ENCODE measurements at places on chromosomes 4 and X.

GRCh38 chr4:20773144-20773997, 73.1 kb downstream of the PACRGL start:
- no peak for DNase-seq

- DNase-seq, result no peak
These were observed 34.9 kb downstream of the FTHL17 start for GRCh38 chrX:31036895-31037294.

GRCh38 chr4:93132631-93133030, 695.9 kb upstream of the ATOH1 start:
- DNase-seq, result no peak

DNA sequence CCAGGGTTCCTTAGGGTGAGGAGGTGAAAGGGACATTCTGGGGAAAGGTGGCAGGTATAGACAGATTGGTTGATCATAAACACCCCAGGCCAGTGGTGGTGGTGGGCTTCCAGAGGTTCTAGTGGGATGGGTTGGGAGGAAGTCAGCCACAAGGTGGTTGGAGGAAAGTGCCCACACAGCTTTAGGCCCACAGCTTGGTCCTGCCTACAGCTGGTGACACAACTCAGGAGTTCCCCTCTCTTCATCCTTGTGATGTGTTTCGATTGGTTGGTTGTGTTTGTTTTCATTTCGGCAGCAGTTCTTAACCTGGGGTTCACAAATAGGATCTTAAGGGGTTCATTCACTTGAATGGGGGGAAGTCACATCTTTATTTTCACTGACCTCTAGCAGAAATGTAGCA, 157.0 kb downstream of the TMEM164 start:
- no peak for DNase-seq

- DNase-seq, result no peak
These were observed 28.6 kb downstream of the CBR4 start for GRCh38 chr4:168981460-168981859.

DNA sequence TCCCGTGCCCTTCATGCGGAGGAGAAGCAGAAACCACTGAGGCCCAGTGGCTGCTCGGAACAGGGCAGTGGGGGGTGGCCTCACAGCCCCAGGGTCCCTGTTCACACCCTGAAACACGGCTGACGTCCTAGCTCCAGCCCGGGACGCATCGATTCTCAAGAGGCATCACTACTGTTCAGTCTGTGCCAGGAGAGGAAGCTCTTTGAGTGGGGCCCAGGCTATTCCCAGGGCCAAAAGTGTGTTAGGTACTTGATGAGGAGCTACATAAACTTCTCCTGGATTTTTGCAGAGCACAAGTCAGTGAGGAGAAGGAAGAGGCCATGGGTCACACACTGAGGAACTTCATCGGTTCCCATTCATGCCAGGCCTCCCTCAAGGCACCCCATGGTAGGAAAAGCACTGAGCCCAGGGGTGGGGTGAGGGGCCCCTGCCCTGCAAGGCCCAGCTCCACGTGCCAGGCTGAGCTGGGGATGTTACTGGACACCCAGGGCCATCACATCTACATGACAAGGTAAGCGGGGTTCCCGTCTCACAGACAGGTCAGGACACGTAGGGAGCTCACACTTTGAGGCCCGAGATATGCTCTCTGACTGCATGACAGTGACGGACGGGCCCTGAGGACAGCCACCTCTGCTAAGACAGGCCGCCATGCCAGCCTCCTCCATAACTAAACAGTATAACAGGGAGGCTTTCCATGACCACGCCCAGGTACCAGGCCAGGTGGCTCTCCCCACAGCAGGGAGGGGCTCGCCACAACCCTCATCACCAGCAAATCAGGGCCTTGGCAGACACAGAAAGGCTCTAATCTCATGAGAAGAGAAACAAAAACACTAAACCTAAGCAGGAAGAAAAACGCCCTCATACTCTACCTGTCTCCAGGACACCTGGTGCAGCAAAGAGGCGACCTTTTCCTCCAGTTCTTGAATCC, 12.4 kb downstream of the TNIP2 start:
- DNase-seq, result no peak

GRCh38 chrX:32155044-32155638, 1056.2 kb downstream of the DMD start:
- DNase-seq, result no peak

DNA sequence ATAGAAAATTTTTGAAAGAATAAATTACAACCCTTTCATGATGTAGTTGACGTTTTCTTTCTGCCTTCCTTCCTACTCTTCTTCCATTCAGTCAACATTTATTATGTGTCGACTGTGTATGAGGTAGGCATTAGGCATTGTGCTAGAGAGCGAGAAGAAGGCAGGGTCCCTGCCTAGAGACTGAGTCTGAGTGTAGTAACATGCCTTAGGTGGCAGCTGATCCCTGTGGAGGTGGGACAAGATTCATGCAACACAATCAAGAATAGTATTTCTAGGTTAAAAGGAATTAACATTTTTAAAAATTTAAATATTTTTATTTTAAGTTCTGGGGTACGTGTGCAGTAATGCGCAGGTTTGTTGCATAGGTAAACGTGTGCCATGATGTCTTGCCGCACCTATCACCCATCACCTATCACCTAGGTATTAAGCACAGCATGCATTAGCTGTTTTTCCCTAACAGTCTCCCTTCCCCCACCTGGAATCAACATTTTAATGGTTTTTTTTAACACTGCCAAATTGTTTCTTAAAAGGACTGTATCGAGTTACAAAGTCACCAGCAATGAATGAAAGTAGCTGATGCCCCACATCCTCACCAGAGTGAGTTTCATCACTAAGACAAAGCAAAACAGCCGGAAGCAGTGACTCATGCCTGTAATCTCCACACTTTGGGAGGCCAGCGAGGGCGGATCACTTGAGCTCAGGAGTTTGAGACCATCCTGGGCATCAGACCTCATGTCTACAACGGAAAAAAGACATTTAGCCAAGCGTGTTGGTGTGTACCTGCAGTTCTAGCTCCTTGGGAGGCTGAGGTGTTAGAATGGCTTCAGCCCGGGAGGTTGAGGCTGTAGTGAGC, 84.0 kb downstream of the WWC2 start:
- DNase-seq, result no peak

DNA sequence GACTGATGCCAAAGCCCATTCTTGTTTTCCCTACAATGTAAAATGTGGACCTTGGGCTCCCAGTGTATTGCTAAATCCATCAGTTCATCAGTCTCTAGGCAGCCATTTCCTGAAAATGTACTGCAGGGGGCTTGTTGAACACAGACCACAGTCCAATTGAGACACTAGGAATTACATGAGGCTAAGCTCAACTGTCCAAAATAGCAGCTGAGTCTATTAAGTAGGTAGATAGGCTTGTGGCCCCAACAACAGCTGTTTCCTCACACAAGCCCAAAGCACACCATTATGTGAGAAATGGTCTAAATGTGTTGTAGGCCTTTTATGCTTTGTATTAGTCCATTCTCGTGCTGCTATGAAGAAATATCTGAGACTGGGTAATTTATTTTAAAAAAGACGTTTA, 60.0 kb upstream of the PAK3 start:
- DNase-seq, result no peak

GRCh38 chr4:121227341-121227792, 63.2 kb upstream of the TNIP3 start:
- no peak for DNase-seq

DNA sequence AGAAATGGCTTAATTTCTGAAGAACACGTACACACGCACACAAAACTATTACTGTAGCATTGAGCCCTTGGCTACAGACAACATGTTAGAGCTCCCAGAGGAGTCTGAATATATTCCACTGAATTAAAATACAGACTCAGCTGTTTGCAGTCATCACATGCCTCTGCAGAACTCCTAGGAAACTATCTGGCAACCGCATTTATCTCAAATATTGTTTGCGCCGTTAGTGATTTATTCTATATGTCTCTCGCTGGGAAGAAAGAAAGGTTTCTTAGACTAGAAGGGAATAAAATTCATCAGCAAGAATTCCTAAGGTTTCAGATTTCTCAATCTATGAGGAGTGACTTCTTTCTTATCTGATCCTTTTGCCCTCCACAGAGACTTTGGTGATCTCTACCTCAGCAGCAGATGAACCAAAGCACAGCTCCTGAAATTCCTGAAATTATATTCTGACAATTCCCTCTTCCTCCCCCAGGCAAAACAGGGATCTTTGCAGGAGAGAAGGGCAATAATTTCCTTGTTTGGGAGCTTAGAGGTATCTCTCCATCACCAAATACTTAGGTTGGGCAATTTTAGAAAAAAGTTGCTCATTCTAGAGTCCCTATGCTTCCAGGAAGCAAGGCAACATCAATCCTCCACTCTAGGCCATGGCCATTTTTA, 199.2 kb downstream of the APBB2 start:
- DNase-seq, result no peak

DNA sequence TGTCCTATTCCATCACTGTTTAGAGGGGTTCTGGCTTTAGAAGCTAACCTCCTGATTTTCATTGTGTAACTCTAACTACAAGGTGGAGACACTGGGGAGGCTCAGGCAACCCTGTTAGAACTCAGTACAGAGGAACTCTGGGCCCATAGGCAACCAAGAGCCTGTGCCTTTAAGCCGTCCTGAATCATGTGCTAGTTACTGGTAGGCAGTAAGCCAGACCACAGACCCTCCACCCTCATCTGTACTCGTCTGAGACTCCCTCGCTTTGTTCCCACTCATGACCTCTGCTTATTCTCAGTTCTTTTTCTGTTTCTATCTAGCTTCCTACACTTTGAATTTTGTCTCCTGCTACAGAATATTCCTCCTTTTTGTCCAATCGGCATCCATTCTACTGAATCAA, 31.4 kb downstream of the TBC1D1 start:
- DNase-seq, result no peak

- DNase-seq, result no peak
These were observed 102.8 kb downstream of the INPP4B start for GRCh38 chr4:142743121-142743825.
